NB4 (cell line): ENCODE measurements at places on chromosomes 5 and 9.
A peak's percentile ranks its signal among the peaks of the same experiment; 100 is the strongest.

- DNase-seq: no peak
Measured at GRCh38 chr5:90533794-90534193, 4.4 kb upstream of the LYSMD3 start.

DNA sequence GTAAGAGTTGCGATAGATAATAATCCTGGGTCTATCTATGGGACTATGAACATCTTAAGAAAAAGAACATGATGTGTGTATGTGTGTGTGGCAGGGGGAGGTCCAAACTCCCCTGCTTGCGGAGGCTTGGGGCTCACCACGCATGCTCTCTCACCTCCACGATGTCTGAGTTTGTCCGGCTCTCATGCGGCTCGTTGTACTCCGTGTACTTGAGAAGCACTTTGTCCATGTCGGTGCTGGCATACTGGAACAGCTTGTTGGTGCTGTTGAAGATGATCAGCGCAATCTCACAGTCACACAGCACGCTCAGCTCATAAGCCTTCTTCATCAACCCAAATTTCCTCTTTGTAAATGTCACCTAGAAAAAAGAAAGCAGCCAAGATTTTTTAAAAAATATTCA is 78.5 kb downstream of the MEF2C start:
- DNase-seq: no peak

DNA sequence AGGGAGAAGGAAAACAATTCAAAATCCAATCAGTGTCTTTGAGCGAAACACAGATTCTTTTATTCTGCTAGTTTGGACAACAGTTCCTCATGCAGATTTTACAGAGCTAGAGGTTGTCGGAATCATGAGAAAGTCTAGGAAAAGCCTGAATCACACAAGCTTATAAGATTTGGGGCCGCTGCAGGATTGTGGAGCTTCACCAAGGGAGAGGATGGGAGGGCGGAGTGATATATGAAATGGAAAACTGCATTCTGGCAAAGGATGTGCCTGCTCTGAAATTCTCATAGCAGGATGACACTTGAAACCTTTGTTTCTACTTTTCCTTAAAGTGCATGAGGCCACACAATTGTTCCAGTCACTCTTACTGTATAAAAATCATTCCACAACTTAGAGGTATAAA is 134.3 kb downstream of the OR2K2 start:
- DNase-seq: no peak

GRCh38 chr9:38018241-38018957 is 50.6 kb downstream of the SHB start:
- no peak for DNase-seq

DNA sequence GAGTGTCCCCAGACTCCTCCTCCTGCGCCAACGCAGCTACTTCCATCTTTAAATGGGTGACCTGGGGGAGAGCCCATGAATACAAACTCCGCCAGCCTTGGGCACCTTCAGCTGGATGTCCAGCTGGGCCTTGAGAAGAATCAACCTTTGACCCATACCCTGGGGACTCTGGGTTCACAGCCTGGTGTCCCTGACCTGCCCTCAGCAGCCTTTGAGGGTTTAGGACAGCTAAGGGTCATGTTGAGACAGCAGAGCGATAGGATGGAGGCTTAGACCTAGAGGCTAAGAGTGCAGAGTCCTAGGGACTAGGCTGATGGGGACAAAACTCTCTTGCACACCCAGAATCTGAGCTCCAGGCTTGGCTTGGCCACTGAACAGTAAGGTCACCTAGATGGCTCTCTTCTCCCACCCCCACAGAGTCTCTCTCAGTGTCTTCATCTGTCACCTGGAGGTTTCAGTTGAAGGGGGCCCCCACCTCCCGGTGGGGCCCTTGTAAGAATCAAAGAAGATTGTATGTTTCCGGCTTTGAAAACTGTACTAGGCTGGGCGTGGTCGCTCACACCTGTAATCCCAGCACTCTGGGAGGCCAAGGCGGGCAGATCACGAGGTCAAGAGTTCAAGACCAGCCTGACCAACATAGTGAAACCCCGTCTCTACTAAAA is 6.7 kb upstream of the AQP3 start:
- DNase-seq: no peak

DNA sequence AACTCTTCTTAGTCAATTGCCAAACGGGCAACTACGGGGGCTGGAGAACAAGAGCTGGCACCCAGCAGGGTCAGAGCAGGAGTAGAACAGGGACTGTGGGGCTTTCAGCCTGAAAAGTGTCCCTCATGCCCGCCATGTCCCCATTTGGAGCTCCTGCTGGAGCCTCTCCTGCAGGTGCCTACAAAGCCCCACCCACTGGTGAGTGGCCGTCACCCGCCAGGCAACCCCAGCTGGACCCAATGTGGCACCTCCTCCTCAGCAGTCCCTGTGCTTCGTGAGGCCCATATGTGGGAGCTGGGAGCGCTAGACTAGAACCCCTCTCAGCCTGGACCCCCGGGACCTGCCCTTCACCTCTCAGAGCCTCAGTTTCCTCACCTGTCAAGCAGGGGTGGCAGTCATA is 40.9 kb downstream of the VAV2 start:
- DNase-seq: no peak

DNA sequence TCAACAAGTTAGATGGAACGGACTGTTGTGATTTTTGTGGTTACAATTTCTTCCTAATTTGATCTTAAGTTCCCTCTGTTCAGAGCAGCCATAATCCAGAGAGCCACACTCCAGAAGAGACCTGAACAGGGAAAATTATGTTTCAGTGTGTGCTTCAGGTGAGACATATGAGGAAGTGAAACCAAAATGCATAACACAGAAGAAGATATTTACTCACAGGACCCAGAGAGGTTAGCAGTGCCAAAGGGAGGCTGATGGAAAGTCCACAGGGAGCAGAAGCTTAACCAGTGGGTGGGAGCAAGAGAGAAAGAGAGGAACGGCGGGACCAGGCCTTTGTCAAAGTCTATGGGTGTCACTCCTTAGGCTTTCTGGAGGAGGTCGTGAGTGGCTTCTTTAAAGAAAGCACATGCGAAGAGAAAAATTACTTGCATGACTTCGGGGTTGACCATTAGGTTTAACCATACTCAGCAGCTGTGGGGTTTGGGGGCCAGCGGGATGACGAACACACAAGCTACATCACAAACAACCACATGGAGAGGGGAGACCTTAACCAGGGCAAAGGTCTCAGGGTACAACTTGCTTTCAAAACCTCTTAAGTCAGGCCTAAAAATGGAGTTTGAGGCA is 141.4 kb downstream of the MED10 start:
- no peak for DNase-seq

DNA sequence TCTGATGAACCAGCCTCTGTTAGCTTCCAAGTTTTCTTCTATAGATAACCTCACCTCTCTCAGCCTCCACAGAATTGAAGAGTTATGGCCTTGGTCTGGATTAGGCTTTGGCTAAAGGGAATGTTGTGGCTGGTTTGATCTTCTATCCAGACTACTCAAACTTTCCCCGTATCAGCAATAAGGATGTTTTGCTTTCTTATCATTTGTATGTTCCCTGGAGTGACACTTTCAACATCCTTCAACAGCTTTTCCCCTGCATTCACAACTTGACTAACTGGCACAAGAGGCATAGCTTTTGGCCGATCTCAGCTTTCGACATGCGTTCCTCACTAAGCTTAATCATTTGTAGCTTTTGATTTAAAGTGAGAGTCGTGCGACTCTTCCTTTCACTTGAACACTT is 28.1 kb upstream of the GNE start:
- no peak for DNase-seq

DNA sequence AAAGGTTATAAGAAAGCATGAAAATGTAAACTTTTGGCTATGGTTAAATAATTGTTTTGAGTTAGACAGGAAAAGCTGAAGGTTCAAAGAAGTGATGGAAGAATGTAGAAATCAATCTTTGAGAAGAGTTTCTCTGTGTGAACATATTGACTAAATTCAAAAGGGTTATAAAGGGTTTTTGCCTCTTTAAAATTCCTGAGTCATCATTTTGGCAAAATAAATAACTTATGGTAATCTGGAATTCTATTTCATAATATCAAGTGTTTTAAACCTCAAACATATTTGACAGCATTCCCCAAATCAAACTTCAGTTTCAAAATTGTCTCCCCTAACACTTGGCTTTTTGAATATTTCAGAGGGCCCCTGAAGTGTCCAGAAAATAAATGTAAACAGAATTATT is 60.6 kb upstream of the SPINK5 start:
- DNase-seq: no peak

- no peak for DNase-seq
Measured at GRCh38 chr9:96417661-96418082, 498 bp downstream of the ZNF367 start.

DNA sequence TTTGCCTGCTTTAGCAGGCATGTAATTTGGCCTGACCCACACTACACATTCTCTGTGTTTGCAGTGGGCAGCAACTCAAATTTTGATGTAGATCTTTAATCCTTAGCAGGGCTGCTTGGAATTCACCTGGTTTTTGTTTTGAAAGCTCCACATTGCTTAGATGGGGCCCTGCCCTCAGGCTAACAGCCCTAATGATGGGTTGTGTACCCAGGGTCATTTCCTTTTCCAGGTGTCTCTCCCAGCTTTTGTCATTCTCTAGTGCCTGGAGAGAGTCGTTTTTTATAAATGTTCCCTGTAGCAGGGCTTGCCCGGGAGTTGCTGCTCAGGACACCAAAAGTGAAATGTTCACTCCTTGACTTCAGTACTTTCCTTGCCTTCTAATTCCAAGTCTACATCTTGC is 126.3 kb downstream of the TRIO start:
- no peak for DNase-seq

- no peak for DNase-seq
Measured at GRCh38 chr9:14437354-14438231, 123.7 kb upstream of the NFIB start.

DNA sequence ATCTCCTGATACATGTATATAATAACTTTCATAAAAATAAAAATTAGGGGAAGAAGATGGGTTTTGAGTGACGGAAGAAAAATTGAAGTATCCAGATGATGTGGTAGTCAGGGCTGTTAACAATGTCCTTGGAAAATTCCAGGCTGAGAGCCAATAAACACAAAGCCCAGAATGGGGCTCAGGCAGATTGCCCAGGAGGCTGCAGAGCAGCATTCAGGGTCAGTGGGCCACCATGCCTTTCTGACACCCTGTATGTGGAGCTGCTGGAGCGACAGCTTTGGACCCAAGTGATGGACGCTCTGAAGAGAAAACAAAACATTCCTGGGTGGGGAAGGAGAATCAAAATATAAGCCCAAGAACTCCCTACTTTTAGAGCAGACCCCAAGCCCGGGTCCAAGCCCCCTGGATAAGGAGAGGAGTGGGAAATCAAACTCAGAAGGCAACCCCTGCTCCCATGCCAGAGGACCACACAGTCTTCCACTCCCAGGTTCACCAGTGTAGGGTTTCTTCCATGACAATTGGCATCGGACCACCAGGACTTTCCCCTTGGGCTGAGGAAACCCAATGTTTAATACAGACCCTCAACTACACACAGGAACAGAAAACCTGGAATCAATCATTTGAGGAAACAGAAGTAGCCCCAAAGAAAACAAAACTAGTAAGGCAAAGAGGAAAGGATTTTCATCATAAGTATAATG is 45.7 kb upstream of the SPATA31C2 start:
- DNase-seq: no peak

DNA sequence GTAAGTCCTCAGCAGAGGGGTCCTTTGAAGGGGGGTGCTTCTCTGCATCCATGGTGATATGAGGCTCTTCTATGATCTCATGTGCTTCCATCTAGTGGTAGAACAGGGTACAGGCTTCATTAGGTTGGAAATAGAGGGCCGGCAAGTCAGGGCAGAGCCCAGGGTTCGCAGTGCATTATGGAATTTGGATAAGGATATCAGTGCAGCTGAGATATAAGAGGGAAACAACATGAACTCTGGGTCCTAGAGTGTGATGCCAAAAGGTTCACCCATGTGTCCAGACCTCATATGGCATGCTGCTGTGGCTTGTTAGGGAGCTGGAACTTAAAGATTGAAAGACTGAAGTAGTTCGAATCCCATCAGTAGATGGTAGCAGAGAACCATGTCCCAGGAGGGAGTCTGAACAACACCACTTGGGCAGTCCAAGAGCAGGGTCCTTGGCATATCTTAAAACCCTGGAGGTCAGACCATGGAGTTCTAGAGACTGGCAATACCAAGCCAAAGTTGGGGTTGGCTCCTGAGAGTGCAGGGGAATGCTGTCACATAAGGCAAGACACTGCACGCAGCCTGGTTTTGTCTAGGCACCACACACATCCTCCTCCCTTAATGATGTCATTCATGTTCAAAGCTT is 2.3 kb downstream of the FAM221B start:
- peak; percentile 63 for DNase-seq

GRCh38 chr9:106897236-106897635 is 34.3 kb downstream of the ZNF462 start:
- DNase-seq: no peak

GRCh38 chr9:86795047-86795442 is 152.3 kb downstream of the GAS1 start:
- DNase-seq: no peak

- peak; percentile 58 for DNase-seq
Measured at GRCh38 chr9:84315278-84315877, 25.2 kb downstream of the SLC28A3 start.

DNA sequence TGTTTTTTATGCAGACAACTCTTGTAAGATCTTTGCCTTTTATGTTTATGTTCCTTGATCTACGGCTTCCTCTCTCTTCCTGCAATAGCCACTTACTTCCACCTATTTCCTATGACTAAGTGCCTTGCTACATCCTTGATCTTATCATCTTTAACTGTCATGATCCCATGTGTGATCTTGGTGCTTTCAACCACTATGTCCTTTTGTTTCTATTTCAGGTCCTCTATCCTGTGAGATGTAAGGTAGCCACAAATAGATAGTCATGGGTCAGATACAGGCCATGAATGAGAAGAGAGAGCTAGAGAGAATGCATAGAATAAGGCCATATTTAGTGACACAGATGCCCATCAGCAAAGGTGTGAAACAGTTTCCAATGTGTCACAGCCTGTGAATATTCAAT is 243.6 kb upstream of the HAPLN1 start:
- DNase-seq: peak; percentile 87

- DNase-seq: no peak
Measured at GRCh38 chr9:136665704-136666371, 3.1 kb downstream of the EGFL7 start.

DNA sequence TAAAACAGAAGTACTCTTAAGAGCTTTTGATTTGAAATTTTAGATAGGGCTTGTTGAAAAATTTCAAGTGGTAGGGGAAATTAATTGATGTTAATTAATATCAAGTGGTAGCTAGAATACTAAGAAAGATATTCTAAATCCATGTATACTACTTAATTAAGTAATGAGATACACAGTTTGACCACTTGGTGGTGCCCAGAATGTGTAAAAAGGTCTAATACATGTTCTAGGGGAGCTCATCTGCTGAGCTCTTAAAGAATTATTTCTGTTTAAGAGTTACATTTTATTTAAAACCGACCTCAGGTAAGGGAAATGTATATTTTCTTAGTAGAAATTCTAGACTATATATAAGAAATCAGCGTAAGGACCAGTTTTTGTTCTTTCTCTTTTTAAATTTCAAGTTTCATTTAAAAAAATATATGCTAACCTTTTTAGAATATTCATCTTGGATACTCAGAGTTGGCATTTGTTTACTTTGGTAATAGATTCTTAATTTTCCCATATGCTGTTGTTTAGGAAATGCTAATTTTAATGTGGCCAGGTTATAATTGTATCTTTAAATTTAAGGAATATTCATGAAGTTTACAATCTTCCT is 61.5 kb downstream of the LNPEP start:
- DNase-seq: peak; percentile 61

- no peak for DNase-seq
Measured at GRCh38 chr5:163252950-163253349, 184.4 kb upstream of the CCNG1 start.
